Thyroid gland (tissue), 4 donors: ENCODE measurements at places on chromosomes 2 and 18. TPM values are rescaled to one million over a fixed set of nuclear protein-coding genes. Genes with fewer than 3 reads are reported as not detected.

The DLX1 gene
- 0.68 TPM for total RNA-seq

The APCDD1 gene
- total RNA-seq = 13.5 TPM

The RTP5 gene
- total RNA-seq = not detected

The SERPINB10 gene
- total RNA-seq = not detected

The IFT172 gene
- 30.9 TPM for total RNA-seq

The PSMA8 gene
- not detected for total RNA-seq

The STPG4 gene
- 0.42 TPM for total RNA-seq

GRCh38 chr18:48136827-48137373 lies 206.4 kb upstream of the SMAD2 start:
- peak; percentile 88 for DNase-seq
- peak overlapping the region; percentile 70 for H3K27ac ChIP-seq
- H3K27me3 ChIP-seq = no peaks in the 10 kb centered on the region
- no peaks in the 10 kb centered on the region for H3K36me3 ChIP-seq

DNA sequence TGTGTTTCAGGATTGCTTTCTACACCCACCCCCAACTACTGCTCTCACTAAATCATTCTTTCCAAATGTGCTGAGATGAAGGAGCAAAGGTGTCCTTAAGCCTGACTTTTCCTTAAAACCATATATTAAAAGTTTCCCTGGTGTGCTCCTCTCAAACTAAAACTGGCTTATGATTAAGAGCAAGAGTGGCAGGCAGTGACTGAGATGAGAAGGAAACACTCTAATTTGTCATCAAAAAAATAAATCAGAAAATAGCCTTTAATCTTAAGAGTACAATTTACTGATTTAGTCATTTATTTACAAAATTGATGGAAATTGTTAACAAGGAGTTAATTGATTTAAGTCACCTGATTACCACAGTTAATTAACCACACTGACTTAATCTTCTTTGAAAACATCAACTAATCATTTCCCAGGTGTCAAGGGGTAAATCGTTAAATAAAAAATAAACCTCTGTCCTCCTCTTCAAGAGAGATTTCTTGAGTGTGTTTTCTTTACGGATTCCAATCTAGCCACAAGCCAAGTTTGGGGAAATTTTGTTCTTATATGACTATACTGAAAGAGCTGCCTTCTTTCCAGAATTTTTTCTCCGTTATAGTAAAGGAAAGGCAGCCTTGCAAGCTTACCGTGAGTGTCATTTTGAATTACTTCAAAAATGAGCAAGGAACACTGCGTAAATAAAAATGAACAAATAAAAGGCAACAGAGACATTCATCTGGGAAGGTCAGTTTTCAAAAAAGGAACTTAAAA lies 17.4 kb downstream of the LRP2 start:
- peaks cover 70% of the 10 kb centered on the region for H3K4me1 ChIP-seq
- no peaks in the 10 kb centered on the region for H3K27me3 ChIP-seq
- H3K4me3 ChIP-seq = no peak overlapping the region
- no peaks in the 10 kb centered on the region for H3K36me3 ChIP-seq
- peak overlapping the region; percentile 93 for H3K27ac ChIP-seq

- H3K27me3 ChIP-seq = no peaks in the 10 kb centered on the region
- H3K4me1 ChIP-seq = no peaks in the 10 kb centered on the region
- no peak overlapping the region for H3K27ac ChIP-seq
- DNase-seq = no peak
Measured at GRCh38 chr2:226720948-226721347, 78.7 kb downstream of the IRS1 start.

GRCh38 chr2:47336259-47337238 lies 66.4 kb upstream of the MSH2 start:
- peaks cover 20% of the 10 kb centered on the region for H3K4me1 ChIP-seq
- H3K27ac ChIP-seq = peak overlapping the region; percentile 70
- no peaks in the 10 kb centered on the region for H3K27me3 ChIP-seq
- DNase-seq = peak; percentile 59
- no peaks in the 10 kb centered on the region for H3K36me3 ChIP-seq

DNA sequence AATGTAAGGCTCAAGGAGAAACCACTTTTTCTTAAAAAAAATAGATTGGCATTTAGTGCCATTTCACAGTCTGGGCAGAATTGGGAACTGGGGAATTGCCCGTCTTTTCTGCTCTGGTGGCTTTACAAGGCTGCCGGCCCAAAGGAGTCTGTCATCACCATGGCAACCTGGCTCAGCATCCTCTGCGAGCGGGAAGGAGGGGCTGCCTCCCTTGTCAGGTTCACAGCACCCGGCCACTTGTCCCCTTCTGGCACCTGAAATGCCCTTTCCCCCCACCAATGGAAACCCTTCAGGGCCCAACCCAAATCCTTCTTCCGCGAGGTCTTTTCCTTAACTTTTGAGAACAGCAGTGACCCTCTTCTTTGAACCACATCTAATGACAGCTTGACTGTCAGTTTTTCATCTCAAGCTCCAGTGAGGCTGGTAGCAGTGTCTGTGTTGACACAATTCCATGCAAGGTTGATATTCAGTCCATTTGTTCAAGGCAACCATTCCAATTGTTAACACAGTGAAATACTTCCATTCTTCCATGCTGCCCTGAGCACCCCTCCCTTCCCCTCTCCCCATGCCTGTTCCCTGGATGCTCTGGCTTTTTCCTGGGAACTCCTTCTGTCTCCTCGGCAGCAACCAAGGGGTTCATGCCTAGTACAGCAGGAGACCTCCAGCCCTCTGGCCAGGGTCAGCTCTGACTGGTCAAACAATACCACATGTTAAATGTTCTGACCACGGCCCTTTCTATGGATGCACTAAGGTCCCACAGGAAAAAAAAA lies 79.6 kb downstream of the DNER start:
- no peaks in the 10 kb centered on the region for H3K4me1 ChIP-seq
- no peak overlapping the region for H3K27ac ChIP-seq

GRCh38 chr2:152067823-152068222 lies 31.0 kb downstream of the CACNB4 start:
- H3K36me3 ChIP-seq = no peaks in the 10 kb centered on the region
- H3K27me3 ChIP-seq = no peaks in the 10 kb centered on the region
- H3K27ac ChIP-seq = no peak overlapping the region
- H3K4me3 ChIP-seq = no peak overlapping the region

GRCh38 chr2:130370490-130370889 lies 14.6 kb downstream of the PTPN18 start:
- peaks cover 32% of the 10 kb centered on the region for H3K4me1 ChIP-seq
- H3K27me3 ChIP-seq = no peaks in the 10 kb centered on the region
- no peak overlapping the region for H3K4me3 ChIP-seq
- no peak overlapping the region for H3K27ac ChIP-seq
- H3K36me3 ChIP-seq = no peaks in the 10 kb centered on the region

- no peaks in the 10 kb centered on the region for H3K36me3 ChIP-seq
- peaks cover 27% of the 10 kb centered on the region for H3K4me1 ChIP-seq
- no peak overlapping the region for H3K4me3 ChIP-seq
- no peak for DNase-seq
- no peak overlapping the region for H3K27ac ChIP-seq
Measured at GRCh38 chr18:9740071-9740470, 32.0 kb downstream of the RAB31 start.

DNA sequence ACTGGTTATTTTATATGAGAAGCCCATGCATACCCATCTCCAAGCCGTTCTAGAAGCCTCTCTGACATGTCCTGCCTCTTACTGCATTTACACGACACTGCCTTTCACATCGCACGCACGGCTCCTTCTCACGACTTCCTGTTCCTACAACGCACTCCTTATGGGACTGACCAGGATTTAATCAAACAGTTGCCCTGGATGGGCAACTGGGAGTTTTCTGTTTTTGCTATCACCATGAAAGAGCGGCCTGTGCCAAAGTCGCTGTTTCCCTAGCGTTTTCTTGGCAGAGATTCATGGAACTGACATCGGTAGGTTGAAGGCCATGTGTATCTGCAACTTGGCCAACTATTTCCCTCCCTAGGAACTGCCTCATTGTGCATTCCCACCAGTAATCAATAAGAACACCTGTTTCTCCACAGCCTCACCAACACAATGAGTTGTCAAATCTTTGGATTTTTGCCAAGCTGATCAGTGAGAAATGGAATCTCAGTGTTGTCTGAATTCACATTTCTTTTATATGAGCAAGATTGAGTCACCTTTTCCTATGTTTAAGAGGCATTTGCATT lies 97.2 kb upstream of the OTOS start:
- H3K27me3 ChIP-seq = no peaks in the 10 kb centered on the region
- peaks cover 3% of the 10 kb centered on the region for H3K4me1 ChIP-seq
- no peak overlapping the region for H3K27ac ChIP-seq
- H3K4me3 ChIP-seq = no peak overlapping the region
- no peak for DNase-seq

- no peaks in the 10 kb centered on the region for H3K36me3 ChIP-seq
- no peaks in the 10 kb centered on the region for H3K27me3 ChIP-seq
- H3K27ac ChIP-seq = no peak overlapping the region
- no peaks in the 10 kb centered on the region for H3K4me1 ChIP-seq
- H3K4me3 ChIP-seq = no peak overlapping the region
Measured at GRCh38 chr2:236526455-236527158, 43.0 kb upstream of the ACKR3 start.

- no peak overlapping the region for H3K4me3 ChIP-seq
- H3K4me1 ChIP-seq = no peaks in the 10 kb centered on the region
- H3K36me3 ChIP-seq = no peaks in the 10 kb centered on the region
- no peaks in the 10 kb centered on the region for H3K27me3 ChIP-seq
- no peak overlapping the region for H3K27ac ChIP-seq
- peak; percentile 10 for DNase-seq
Measured at GRCh38 chr2:112674229-112674628, 28.5 kb downstream of the SLC20A1 start.

DNA sequence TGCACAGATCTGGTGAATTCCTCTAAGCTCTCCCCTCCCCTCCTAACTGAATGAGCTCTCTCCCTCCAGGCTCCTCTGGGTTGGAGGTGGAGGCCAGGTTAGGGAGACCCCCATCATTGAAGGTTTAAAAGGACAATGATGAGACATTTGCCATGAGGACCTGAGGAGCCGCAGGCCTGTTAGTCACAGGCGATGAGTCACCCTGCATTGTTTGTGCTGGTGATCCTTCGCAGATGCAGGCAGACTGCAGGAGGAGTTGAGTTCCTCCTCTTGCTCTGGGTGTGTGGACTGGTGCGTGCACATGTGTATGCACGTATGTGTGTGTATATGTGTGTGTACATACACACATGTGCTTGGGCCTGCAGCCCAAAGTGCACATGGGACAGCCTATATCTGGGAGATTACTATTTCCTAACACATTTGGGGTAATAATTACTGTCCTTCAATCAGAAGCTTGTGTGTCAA lies 42.0 kb downstream of the MCFD2 start:
- peaks cover 41% of the 10 kb centered on the region for H3K4me1 ChIP-seq
- no peaks in the 10 kb centered on the region for H3K27me3 ChIP-seq
- no peak overlapping the region for H3K27ac ChIP-seq
- peak; percentile 22 for DNase-seq
- no peak overlapping the region for H3K4me3 ChIP-seq

DNA sequence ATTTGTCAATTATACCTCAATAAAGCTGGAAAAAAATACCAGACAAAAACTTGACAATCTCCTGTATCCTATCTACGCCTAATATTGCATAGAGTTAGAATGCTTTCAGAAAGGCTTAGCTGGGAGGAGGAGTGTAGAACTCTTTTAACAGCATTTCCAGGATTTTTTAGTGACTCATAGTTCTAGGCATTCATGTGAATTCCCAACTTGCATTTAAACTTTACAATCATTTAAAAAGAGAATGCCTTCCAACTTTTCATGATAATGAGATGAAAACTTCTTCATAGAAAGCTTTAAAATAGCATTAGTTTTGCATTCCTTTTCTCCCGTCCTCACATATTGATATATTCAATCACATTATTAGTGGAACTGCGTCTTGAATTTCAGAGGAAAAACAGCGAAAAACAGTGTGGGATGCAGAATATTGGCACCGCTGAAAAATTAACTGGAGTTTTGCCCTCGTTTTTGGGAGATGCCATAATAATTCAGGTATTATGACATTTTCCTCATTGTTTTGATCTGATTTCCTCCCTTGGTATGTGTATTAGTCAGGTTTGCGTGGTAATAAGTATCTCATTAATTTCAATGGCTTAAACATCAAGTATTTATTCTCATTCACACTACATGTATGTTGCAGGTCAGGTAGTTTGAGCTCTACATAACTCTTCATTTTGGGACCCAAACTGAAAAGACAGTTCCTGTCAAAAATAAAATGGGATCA lies 293.2 kb upstream of the FIGN start:
- no peaks in the 10 kb centered on the region for H3K4me1 ChIP-seq
- no peak overlapping the region for H3K27ac ChIP-seq
- no peak for DNase-seq
- H3K27me3 ChIP-seq = no peaks in the 10 kb centered on the region
- no peak overlapping the region for H3K4me3 ChIP-seq
- no peaks in the 10 kb centered on the region for H3K36me3 ChIP-seq

- no peaks in the 10 kb centered on the region for H3K27me3 ChIP-seq
- H3K36me3 ChIP-seq = no peaks in the 10 kb centered on the region
- H3K4me1 ChIP-seq = peaks cover 4% of the 10 kb centered on the region
- H3K27ac ChIP-seq = no peak overlapping the region
- no peak for DNase-seq
Measured at GRCh38 chr18:36189486-36189885, 2.2 kb downstream of the MOCOS start.

GRCh38 chr2:127044977-127045661 lies 61.8 kb downstream of the BIN1 start:
- H3K27me3 ChIP-seq = no peaks in the 10 kb centered on the region
- no peak overlapping the region for H3K4me3 ChIP-seq
- no peak for DNase-seq
- H3K27ac ChIP-seq = no peak overlapping the region
- H3K4me1 ChIP-seq = peaks cover 12% of the 10 kb centered on the region
- H3K36me3 ChIP-seq = no peaks in the 10 kb centered on the region

DNA sequence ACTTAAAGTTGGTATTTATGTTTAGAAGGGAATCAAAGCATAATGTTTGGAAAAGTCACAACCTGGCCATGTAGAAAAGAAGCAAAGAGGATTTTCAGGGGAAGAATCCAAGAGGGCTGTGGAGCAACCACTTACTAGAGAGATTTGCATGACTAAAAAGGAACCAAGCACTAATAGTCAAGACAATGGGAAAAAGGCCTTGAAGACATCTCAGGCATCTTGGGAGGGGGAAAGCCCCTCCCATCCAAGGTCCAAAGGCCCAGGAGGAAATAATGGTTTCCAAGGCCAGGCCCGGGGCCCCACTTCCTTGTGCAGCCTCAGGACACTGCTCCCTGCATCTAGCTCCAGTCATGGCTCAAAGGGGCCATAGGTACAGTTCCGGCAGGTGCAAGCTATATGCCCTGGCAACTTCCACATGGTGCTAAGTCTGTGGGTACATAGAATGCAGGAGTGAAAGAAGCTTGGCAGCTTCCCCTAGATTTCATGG lies 128.1 kb downstream of the EIPR1 start:
- peaks cover 5% of the 10 kb centered on the region for H3K4me1 ChIP-seq
- DNase-seq = no peak
- no peak overlapping the region for H3K4me3 ChIP-seq
- no peaks in the 10 kb centered on the region for H3K36me3 ChIP-seq
- no peaks in the 10 kb centered on the region for H3K27me3 ChIP-seq
